ENCODE measurements at places on chromosomes 4 and X. TPM values are rescaled to one million over a fixed set of nuclear protein-coding genes. Genes with fewer than 3 reads are reported as not detected.
A peak's percentile ranks its signal among the peaks of the same experiment; 100 is the strongest.

NKX3-2 gene
- 1.3 TPM for total RNA-seq

POU3F4 gene
- not detected for total RNA-seq

SFRP2 gene
- total RNA-seq, result 27.1 TPM

NEXMIF gene
- 0.18 TPM for total RNA-seq

GRCh38 chr4:2745981-2746806, 9.9 kb downstream of the TNIP2 start:
- peaks cover 19% of the 10 kb centered on the region for H3K36me3 ChIP-seq
- H3K27me3 ChIP-seq, result no peaks in the 10 kb centered on the region
- H3K4me3 ChIP-seq, result no peak overlapping the region
- H3K27ac ChIP-seq, result peak overlapping the region; percentile 12
- peaks cover 2% of the 10 kb centered on the region for H3K4me1 ChIP-seq

DNA sequence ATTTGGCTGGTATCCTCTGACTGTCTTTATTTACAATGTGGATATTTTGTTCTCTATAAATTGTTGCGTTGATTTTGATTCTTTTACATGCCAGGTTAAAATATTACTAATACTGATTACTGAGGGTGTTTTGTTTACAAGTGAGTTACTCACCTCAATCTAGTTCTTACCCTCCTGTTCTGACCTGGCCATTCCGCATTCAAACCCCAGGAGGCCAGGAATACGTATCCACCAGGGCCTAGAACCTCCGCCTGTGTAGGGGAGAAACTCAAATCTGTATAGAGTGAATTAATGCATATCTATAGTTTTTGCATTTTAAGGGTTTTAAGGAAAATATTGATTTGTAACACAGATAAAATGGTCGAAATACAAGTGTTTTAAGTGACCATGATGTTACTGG, 2.6 kb upstream of the ZFP42 start:
- H3K36me3 ChIP-seq, result peaks cover 5% of the 10 kb centered on the region
- H3K4me3 ChIP-seq, result no peak overlapping the region
- no peak for DNase-seq
- H3K27ac ChIP-seq, result no peak overlapping the region

DNA sequence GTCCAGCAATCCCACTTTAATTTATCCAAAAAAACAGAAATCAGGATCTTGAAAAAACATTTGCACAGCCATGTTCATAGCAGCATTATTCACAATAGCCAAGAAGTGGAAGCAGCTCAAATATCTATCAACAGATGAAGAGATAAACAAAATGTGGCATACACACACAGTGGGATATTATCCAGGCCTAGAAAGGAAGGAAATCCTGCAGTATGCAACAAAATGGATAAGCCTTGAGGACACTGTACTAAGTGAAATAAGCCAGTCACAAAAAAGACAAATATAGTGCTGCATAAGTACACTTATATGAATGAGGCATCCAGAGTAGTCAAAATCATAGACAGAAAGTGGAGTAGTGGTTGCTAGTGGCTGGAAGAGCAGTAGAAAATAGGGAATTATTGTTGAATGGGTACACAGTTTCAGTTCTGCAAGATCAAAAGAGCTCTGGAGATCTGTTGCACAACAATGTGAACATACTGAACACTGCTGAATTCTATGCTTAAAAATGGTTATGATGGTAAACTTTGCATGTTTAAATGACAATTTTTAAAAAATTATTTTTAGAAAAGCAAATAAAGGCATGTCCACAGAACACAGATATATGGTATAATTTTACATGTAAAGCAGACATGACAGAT, 25.6 kb downstream of the CHM start:
- no peak overlapping the region for H3K27ac ChIP-seq
- H3K36me3 ChIP-seq, result peaks cover 12% of the 10 kb centered on the region
- H3K4me1 ChIP-seq, result peaks cover 19% of the 10 kb centered on the region
- DNase-seq, result no peak

GRCh38 chrX:95733426-95733825, 951.2 kb upstream of the DIAPH2 start:
- H3K27me3 ChIP-seq, result peaks cover 2% of the 10 kb centered on the region
- DNase-seq, result no peak
- no peaks in the 10 kb centered on the region for H3K36me3 ChIP-seq
- no peak overlapping the region for H3K4me3 ChIP-seq
- peaks cover 9% of the 10 kb centered on the region for H3K4me1 ChIP-seq

DNA sequence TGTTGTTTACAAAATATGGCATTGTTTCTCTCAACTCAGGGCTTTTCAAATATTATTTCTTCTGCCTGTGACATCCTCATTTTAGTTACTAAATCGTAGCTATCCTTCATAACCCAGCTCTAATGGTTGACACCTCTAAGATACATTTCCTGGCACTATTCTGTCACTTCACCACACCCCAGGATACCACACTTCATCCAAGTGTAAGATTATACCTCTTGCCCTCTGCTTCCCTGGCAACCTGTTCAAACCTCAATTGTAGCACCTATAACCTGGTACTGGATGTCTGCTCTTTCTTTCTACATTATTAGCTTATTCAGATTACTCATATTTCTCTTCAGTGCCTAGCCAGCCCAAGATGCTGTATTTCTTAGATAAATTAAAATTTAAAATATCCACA, 175.7 kb upstream of the SPIN4 start:
- peaks cover 16% of the 10 kb centered on the region for H3K36me3 ChIP-seq
- H3K27ac ChIP-seq, result no peak overlapping the region
- no peaks in the 10 kb centered on the region for H3K4me1 ChIP-seq
- DNase-seq, result no peak
- H3K27me3 ChIP-seq, result no peaks in the 10 kb centered on the region

- H3K27me3 ChIP-seq, result peaks cover 5% of the 10 kb centered on the region
- peaks cover 2% of the 10 kb centered on the region for H3K4me1 ChIP-seq
- no peaks in the 10 kb centered on the region for H3K36me3 ChIP-seq
- H3K27ac ChIP-seq, result no peak overlapping the region
Observed at GRCh38 chr4:176999935-177000543, 207.3 kb upstream of the VEGFC start.

GRCh38 chr4:113935190-113935589, 44.3 kb downstream of the ARSJ start:
- no peaks in the 10 kb centered on the region for H3K4me1 ChIP-seq
- no peaks in the 10 kb centered on the region for H3K36me3 ChIP-seq
- no peak overlapping the region for H3K27ac ChIP-seq
- DNase-seq, result no peak
- no peak overlapping the region for H3K4me3 ChIP-seq
